ENCODE measurements at places on chromosomes 5 and 9.
A peak's percentile ranks its signal among the peaks of the same experiment; 100 is the strongest.

- DNase-seq, result no peak
Measured at GRCh38 chr9:14932641-14933040, 22.4 kb upstream of the FREM1 start.

DNA sequence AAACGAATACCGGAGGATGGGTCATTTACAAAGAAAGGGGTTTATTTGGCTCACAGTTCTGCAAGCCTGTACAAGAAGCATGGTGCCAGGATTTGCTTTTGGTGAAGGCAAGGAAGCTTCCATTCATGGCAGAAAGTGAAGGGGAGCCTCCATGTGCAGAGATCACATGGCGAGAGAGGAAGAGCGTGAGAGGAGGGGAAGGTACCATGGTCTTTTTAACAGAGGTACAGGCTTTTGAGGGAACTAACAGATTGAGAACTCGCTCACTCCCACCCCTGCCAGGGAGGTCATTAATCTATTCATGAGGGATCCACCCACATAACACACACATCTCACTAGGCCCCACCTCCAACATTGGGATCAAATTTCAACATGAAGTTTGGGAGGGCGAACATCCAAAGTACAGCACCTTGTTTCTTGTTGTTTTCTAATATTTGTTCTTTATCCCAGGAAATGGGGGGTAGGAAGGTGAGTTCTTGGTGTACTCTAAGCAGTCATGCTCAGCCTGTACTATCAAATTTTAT is 18.5 kb downstream of the TMC1 start:
- no peak for DNase-seq

DNA sequence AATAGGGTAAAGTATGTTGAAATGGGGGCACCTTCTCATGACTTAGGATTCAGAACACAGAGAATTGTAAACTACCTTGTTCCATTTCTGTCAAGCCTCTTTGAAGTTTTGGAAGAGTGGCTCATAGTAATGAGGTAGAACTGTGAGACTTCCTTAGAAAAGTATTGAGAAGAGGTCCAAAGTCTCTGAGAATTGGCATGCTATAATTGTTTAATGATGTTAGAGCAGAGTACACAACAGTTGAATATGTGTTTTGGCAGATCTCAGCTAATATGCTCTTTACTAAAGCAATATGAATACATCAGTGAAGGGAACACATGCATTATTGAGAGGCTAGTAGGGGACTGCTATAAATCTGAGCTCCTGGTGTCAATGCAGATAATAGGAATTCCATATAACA is 579.4 kb upstream of the RIOK2 start:
- DNase-seq, result no peak

DNA sequence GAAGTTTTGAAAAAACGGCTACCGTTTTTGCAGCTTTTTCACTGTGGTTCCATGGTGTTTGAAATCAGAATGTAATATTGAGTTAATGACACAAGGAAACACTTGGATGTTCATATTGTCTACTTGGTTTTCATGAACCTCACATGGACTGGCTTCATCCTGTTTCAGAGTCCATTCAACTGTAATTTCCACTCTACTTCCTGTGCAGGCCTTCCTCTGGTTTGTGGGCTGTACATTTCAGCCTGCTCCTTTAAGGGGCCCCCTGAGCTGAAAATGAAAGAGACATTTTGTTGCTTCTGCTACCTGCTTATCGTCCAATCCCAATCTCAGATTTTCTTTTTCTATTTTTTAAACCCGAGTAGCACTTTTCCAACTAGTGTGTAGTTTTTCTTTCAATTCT is 41.8 kb upstream of the CDKN2B start:
- DNase-seq, result no peak

DNA sequence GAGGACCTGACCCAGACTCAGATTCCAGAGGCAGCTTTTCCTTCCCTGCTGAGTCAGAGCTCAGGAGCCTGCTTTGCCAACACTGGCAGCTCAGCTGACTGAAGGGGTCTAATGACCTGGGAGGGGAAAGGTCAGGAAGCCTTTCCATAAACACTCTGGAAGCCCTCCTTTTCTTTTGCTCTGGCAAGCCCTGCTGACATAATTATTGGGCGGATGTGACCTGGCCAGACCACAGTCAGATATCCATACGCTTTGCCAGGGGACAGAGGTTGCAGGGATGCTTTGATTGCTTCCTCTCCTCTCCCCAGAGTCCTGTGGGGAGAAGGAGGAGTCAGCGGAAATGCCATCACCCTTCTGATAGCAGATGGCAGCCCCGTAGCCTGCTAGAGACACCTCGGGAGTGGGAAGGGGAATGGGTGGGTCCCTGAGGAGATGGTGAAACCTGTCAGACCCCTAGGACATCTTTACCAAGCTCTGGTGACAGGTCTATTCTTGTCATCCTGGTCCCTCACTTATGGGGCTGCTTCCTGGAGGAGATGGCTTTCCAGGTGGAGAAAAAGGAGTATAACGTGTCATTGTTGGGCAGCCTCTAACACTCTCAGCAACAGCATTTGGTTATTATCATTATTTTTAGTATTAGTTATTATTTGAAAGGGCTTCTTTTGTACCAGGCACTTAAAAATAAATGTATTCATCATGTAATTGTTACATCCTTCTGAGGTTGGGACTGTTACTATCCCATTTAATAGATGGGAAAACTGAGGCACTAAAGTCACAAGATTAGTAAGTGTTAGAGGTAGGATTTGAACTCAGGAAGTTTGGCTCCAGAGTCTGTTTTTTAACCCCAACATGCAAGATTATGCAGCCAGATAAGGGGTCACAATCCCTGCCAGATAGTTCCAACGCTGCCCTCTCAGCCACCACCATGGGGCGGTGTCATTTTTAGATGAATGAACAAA is 11.6 kb downstream of the COL27A1 start:
- no peak for DNase-seq

- no peak for DNase-seq
Measured at GRCh38 chr9:79233542-79233941, 338.2 kb upstream of the TLE4 start.

DNA sequence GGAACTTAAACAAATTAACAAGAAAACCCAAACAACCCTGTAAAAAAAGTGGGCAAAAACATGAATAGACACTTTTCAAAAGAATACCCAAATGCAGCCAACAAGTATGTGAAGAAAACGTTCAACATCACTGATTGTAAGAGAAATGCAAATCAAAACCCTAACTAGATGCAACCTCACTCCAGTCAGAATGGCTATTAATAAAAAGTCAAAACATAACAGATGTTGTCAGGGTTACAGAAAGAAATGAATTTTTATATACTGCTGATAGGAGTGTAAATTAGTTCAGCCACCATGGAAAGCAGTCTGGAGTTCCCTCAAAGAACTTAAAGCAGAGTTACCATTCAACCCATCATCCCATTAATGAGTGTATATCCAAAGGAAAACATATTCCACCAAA is 479.0 kb downstream of the MTRR start:
- no peak for DNase-seq

- DNase-seq, result no peak
Measured at GRCh38 chr5:11422342-11422741, 481.9 kb downstream of the CTNND2 start.

DNA sequence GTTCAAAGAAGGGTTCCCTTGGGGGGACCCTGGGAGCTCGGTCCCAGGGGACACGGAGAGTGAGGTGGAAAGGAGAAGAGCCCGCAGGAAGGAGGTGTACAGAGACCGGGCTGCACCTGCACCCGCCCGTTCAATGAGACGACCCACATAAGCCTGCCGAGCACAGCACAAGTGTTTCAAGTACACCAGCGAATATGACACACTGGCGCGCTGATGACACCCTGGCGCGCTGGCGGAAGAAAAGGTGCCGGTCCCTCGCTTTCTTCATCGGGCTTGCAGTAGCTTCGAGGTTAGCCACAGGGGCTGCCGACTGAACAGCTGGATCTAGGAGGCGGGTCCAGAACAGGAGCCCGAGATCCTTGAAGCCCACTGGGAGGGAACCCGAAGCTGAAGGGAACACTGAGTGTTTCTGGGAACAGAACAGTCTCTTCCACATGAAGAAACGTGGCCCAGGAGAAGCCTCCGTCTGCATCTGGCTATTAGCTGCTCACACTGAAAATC is 1.4 kb downstream of the TBC1D9B start:
- no peak for DNase-seq

GRCh38 chr5:90590-91547 is 1.1 kb upstream of the PLEKHG4B start:
- DNase-seq, result no peak

DNA sequence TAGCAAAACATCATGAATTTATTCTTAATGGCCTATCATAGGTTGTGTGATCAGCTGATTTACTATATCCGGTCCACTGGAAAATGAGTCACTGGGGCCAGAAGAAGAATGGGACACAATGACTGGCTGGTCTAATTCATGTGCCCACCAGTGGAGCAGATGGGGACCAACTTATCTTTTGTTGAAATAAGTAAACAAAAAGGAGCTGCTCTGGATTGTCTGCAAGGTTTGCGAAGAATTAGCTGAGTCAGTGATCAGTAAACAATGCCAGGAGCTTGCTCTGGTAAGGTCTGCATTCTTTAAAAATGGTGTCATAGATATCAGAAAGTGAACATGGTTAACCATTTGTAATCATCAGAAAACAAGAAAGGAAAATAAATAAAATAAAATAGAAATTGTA is 128.0 kb downstream of the RASEF start:
- DNase-seq, result no peak

DNA sequence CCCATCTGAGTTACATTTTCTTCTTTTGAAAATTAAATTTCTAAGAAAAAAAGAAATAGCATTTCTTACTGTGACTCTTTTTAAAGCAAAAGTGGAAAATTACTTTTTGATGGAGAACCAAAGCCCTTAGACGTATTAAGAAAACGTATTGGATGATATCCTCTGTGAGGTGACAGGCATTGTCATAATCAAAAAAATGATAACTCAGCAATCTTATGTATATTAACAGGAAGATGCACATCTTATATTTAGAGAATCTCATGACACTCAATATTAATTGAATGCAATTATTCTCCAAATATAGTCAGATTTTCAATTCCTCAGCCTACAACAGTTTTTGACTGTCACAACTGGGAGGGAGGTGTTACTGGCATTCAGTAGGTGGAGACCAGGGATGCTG is 25.1 kb downstream of the FGF10 start:
- DNase-seq, result no peak

GRCh38 chr5:126274763-126275125 is 148.5 kb upstream of the GRAMD2B start:
- peak; percentile 21 for DNase-seq

DNA sequence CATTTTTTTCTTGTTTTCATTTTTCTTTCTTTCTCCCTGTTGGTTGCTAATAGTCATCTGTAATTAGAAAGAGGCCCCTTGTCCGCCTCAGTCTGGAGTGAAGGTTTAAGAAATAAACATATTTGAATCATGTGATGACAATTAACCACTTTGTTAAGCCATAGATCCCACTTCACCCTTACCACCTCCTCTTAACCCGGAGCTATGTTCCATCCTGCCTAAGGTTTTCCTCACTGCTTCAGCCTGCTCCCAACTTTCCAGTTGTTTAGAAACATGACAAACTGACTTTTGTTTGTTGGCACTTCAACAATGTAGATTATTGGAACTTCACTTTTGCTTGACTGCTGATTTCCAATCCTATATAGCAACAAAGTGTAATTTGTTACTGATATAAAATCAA is 37.4 kb upstream of the SSBP2 start:
- DNase-seq, result peak; percentile 27

GRCh38 chr9:130433947-130434262 is 10.9 kb upstream of the ASS1 start:
- no peak for DNase-seq

DNA sequence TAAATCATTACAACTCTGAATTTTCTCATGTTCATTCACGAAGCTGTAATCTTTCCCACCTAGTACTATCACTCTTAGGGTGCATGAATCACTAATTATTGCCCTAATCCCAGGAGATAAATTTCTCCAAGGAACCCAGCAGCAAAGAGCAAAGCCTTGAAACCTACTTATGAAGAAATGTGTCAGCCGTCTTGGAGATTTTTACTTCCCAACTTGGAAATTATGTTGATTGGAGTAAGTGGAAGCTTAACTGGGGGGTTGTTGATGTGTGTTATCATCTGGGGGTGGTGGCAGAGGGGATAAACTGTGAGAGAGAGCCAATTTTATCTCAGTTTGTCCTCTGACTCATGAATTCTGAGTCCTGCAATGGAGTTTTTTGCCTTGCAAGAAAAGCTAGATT is 440.5 kb upstream of the WWC1 start:
- no peak for DNase-seq

DNA sequence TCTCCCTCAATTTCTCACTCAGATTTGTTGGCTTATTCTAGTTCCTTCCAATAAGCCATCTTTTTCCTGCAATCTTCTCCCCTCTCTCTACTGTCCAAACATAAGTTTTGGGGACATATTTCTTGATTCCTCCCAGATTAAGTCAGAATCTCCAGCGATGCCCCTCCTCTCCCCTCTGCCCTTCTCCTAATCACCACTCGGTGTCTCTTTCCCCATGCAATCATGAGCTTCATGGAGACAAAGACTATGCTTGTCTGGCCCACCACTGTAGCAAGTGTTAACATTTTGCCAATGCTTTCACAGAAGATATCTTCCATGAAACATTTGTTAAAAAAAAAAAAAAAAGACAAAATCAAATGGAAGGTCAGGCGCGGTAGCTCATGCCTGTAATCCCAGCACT is 42.4 kb downstream of the PDE6A start:
- DNase-seq, result no peak

GRCh38 chr5:31408814-31409213 is 123.1 kb downstream of the DROSHA start:
- DNase-seq, result no peak
